ENCODE measurements at places on chromosomes 2 and 18. TPM values are rescaled to one million over a fixed set of nuclear protein-coding genes. Genes with fewer than 3 reads are reported as not detected.

Gene IFIH1
- 4.8 TPM for total RNA-seq

Gene ALPI
- total RNA-seq, result not detected

Gene MAB21L4
- total RNA-seq, result not detected

Gene WNT6
- total RNA-seq, result not detected

Gene PRKCE
- 62.2 TPM for total RNA-seq

Gene SLC14A1
- total RNA-seq, result 4.1 TPM

Gene OTX1
- 2.5 TPM for total RNA-seq

Gene VWC2L
- total RNA-seq, result 20.9 TPM

Gene MALL
- 0.94 TPM for total RNA-seq

Gene OTOF
- 0.47 TPM for total RNA-seq

Gene TWSG1
- 25.3 TPM for total RNA-seq

Gene SFXN5
- total RNA-seq, result 27.5 TPM

Gene ACMSD
- not detected for total RNA-seq

Gene CD207
- total RNA-seq, result not detected

Gene GAL3ST2
- 0.16 TPM for total RNA-seq

Gene C18orf32
- total RNA-seq, result 63.2 TPM

Gene SERPINB4
- not detected for total RNA-seq

Gene CRYBA2
- not detected for total RNA-seq

Gene SLC4A5
- 2.2 TPM for total RNA-seq
